ENCODE measurements at places on chromosomes 1 and 21.
A peak's percentile ranks its signal among the peaks of the same experiment; 100 is the strongest.

DNA sequence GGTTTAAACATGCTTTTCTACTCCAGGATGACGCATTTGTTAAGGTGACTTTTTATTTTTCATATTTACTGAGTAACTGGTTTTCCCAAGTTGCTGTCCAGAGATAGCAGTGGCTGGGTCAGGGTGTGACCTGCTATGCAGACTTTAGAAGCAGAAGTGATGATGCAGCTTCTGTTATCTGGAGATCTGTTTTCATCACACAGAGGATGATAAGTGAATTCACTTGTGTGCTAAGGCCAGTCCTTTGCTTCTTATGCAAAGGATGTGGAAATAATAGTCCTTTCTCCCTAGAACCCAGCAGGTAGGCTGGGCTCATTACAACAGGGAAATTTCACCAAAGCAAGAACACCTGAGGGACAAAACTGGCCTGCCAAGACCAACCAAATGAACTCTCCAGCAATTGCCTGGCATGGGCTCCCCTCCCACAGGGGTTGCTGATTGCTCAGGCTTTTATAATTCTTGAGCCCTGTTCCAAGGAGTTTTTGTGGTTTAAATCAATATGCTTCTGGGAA lies 97.8 kb upstream of the LPGAT1 start:
- H3K27ac ChIP-seq: no peak overlapping the region
- no peak overlapping the region for H3K4me3 ChIP-seq
- H3K27me3 ChIP-seq: no peaks in the 10 kb centered on the region
- H3K36me3 ChIP-seq: no peaks in the 10 kb centered on the region

- H3K4me1 ChIP-seq: peaks cover 67% of the 10 kb centered on the region
- DNase-seq: no peak
- H3K36me3 ChIP-seq: peaks cover 48% of the 10 kb centered on the region
- no peaks in the 10 kb centered on the region for H3K27me3 ChIP-seq
- peak overlapping the region; percentile 83 for H3K27ac ChIP-seq
Measured at GRCh38 chr1:11806307-11806936, 431 bp downstream of the CLCN6 start.

DNA sequence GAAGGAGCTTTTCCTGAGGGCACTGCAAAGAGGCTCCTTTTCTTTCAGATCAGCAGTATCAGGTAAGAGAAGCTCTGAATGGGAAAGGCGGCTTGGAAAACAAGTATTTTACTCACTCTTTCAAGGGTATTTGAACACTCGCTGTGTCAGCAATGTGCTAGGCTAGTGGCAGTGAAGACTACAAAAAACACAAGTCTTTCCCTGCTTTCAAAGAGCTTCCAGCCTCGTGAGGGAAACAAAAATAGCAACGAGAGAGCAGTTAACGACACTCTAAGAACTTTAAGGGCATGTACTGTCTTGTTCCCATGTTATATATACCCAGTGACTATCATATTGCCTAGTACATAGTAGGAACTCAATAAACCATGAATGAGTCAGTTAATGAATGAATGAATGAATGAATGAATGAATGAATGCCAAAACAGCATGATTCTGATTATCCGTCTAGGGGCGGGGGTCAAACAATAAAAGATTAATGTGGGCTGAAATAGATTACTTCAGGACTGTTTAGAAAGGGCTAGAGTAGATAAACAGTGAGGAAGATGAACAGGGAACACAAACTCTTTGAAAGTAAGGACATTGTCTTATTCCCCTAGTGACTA lies 14.2 kb upstream of the MCOLN3 start:
- H3K27ac ChIP-seq: no peak overlapping the region
- no peaks in the 10 kb centered on the region for H3K36me3 ChIP-seq
- peaks cover 11% of the 10 kb centered on the region for H3K4me1 ChIP-seq
- no peak for DNase-seq
- no peaks in the 10 kb centered on the region for H3K27me3 ChIP-seq
- H3K4me3 ChIP-seq: no peak overlapping the region

- H3K4me3 ChIP-seq: peak overlapping the region; percentile 92
- peaks cover 60% of the 10 kb centered on the region for H3K36me3 ChIP-seq
- no peaks in the 10 kb centered on the region for H3K27me3 ChIP-seq
Measured at GRCh38 chr1:161044535-161044907, 1.3 kb downstream of the USF1 start.

DNA sequence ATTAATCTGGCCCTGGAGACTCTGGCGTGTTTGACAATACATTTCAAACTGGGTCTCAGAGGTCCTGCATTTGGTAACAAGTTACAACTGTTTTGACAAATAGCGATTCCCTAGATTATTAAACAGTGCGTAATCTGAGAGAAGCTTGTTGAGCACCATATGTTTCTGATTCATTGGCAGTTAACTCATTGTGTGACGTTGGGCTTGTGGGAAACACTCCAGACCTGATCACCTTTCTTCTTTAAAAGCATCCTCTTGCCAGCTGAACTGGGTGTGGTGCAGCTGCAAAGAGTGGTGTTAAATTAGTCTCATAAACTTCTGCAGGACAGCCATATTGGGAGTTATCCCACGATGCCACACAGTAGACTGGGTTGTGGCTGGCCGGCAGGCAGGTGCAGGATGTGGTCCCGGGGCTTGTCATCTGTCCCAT lies 82.7 kb downstream of the CDC7 start:
- peaks cover 19% of the 10 kb centered on the region for H3K4me1 ChIP-seq
- no peaks in the 10 kb centered on the region for H3K27me3 ChIP-seq
- H3K4me3 ChIP-seq: no peak overlapping the region
- peak; percentile 72 for DNase-seq
- no peaks in the 10 kb centered on the region for H3K36me3 ChIP-seq

DNA sequence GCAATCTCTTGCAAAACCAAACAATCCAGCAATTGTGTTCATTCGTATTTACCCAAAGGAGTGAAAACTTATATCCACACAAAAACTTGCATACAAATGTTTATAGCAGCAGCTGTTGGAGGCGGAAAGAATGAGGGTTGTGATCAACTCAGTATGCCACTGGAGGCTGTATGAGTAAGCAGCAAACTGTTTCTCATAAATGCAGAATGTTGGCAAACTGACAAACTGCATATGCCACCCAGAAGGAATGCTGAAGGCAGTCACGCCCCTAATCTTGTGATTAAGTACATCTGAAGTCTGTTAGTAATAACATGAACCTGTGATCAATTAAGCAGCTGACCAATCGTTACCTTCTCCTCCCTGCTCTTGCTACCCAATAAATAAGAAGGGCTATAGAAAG lies 60.5 kb upstream of the CR2 start:
- no peaks in the 10 kb centered on the region for H3K27me3 ChIP-seq
- H3K4me3 ChIP-seq: no peak overlapping the region
- H3K36me3 ChIP-seq: no peaks in the 10 kb centered on the region
- no peaks in the 10 kb centered on the region for H3K4me1 ChIP-seq
- no peak overlapping the region for H3K27ac ChIP-seq

GRCh38 chr1:168499688-168500049 lies 44.1 kb downstream of the XCL2 start:
- DNase-seq: no peak
- H3K4me3 ChIP-seq: no peak overlapping the region

DNA sequence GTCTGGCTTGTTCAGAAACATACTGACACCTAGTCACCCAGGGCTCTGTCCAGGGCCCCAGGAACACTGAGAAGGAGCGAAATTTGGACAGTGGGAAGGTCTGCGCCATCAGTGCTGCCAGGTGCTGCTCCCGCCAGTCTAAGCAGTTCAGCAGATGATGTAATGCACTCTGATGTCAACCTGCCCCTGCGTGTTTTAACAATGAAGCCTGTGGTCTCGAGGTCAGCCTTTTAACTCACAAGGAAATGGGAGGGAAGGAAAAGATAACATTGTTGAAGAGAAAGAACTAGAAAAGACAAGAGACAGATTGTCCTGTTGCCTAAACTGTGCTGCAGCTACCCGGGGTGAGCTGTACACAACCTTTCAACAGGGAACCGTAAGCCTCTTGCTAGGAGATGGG lies 126.6 kb upstream of the IFFO2 start:
- H3K4me1 ChIP-seq: no peaks in the 10 kb centered on the region
- no peak overlapping the region for H3K4me3 ChIP-seq
- H3K27me3 ChIP-seq: no peaks in the 10 kb centered on the region
- DNase-seq: no peak
- peaks cover 99% of the 10 kb centered on the region for H3K36me3 ChIP-seq

- no peak overlapping the region for H3K27ac ChIP-seq
- no peaks in the 10 kb centered on the region for H3K36me3 ChIP-seq
- DNase-seq: no peak
- H3K27me3 ChIP-seq: no peaks in the 10 kb centered on the region
- no peak overlapping the region for H3K4me3 ChIP-seq
Measured at GRCh38 chr1:94110946-94111740, 9.8 kb downstream of the ABCA4 start.

GRCh38 chr1:20474333-20474975 lies 11.6 kb downstream of the CAMK2N1 start:
- H3K36me3 ChIP-seq: no peaks in the 10 kb centered on the region
- H3K4me1 ChIP-seq: no peaks in the 10 kb centered on the region
- no peak overlapping the region for H3K4me3 ChIP-seq
- no peak overlapping the region for H3K27ac ChIP-seq
- no peak for DNase-seq

- no peaks in the 10 kb centered on the region for H3K4me1 ChIP-seq
- no peaks in the 10 kb centered on the region for H3K27me3 ChIP-seq
- no peak overlapping the region for H3K4me3 ChIP-seq
- no peak for DNase-seq
Measured at GRCh38 chr1:214500340-214501055, 50.9 kb downstream of the PTPN14 start.

- no peaks in the 10 kb centered on the region for H3K4me1 ChIP-seq
- H3K4me3 ChIP-seq: no peak overlapping the region
- no peaks in the 10 kb centered on the region for H3K36me3 ChIP-seq
- H3K27me3 ChIP-seq: no peaks in the 10 kb centered on the region
Measured at GRCh38 chr1:164524810-164525209, 34.2 kb upstream of the PBX1 start.

DNA sequence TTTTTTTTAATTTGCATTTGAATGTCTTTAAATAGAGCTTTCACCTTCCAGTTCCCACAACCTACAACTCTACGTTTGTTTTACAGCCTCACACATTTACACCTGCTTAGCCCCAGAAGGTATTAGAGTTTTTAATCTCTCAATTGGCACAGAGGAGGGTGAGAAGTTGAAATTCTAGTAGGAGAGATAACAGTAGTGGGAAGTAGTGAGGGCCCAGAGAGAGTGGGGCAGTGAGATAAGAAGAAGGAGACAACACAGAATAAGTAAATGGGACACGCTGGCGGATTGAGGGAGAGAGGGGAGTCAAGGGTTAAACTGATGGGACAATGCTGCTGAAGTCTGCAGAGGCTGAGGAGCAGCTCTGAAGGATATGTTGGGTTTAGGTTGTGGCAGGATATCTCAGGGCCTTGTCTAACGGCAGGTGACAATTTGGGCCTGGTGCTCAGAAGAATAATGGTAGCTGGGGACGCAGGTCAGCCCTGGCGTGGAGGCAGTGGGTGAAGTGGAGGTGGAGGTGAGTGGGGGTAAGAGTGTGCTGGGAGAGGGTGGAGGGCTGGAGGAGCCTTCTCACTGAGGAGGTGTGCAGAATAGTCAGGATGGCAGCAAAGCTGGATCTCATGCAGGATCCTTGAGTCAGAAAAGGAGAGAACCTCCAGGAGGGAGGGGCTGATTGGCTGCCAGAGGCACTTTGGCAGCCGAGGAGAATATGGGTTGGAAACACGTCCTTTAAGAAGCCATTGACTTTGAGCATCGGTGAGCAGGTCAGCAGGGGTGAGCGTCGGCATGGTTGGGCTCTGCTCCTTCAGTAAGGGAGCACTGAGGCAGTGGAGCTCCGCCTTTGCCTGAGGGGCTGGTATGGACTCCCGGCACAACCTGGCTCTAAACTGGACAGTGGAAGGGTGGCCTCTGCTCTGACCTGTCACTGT lies 72.9 kb downstream of the SYT6 start:
- H3K4me3 ChIP-seq: no peak overlapping the region
- no peaks in the 10 kb centered on the region for H3K27me3 ChIP-seq
- no peak overlapping the region for H3K27ac ChIP-seq
- no peaks in the 10 kb centered on the region for H3K4me1 ChIP-seq
- DNase-seq: no peak
- no peaks in the 10 kb centered on the region for H3K36me3 ChIP-seq

GRCh38 chr1:55138823-55139222 lies 76.3 kb downstream of the USP24 start:
- no peaks in the 10 kb centered on the region for H3K27me3 ChIP-seq
- H3K4me1 ChIP-seq: peaks cover 11% of the 10 kb centered on the region
- H3K4me3 ChIP-seq: no peak overlapping the region

DNA sequence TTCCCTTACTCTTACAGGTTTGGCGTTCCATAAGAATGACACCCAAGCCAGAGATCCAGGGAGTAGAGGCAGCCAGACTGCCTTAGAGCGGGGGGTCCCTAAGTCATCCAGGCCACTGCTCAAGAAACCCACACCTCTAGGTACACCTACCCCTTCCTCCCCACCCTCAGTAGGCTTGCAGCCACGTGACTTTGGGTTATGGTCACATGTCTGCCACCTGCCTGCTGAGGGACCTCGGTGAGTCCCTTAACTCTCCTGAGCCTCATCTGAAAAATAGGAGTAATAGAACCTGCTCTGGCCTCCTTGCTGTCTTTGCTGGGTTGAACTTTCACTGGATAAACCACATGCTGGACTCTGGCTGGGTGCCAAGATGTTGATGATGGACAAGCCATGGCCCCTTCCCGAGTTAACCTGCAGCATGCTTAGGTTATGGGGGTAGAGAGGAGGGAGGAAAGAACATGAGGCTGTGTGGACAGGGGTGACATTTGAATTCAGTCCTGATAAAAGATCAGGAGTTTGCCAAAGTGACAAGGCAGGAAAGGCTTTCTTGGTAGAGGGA lies 4.5 kb downstream of the RPS6KA1 start:
- H3K4me3 ChIP-seq: no peak overlapping the region
- DNase-seq: no peak
- peaks cover 3% of the 10 kb centered on the region for H3K36me3 ChIP-seq
- H3K4me1 ChIP-seq: peaks cover 23% of the 10 kb centered on the region
- H3K27me3 ChIP-seq: no peaks in the 10 kb centered on the region

DNA sequence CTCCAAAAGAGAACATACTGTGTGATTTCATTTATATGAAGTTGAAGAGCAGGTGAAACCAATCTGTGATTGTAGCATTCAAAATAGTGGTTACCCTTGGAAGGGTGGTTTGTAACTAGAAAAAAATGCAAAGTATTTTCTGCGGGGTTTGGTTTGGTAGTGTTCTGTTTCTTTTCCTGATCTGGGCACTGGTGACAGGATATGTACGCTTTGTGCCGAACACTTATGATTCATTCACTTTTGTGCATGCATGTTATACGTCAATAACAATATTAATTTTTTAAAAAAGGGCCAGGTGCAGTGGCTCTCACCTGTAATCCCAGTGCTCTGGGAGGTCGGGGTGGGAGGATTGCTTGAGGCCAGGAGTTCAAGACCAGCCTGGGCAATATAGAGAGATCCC lies 63.8 kb downstream of the CD34 start:
- H3K27ac ChIP-seq: no peak overlapping the region
- DNase-seq: no peak
- H3K4me3 ChIP-seq: no peak overlapping the region
- H3K36me3 ChIP-seq: peaks cover 83% of the 10 kb centered on the region
- H3K27me3 ChIP-seq: no peaks in the 10 kb centered on the region

All from DND-41 (cell line).